ENCODE measurements at places on chromosomes 2 and 18.

GRCh38 chr2:62871506-62871905 is 166.0 kb downstream of the EHBP1 start:
- DNase-seq = no peak

DNA sequence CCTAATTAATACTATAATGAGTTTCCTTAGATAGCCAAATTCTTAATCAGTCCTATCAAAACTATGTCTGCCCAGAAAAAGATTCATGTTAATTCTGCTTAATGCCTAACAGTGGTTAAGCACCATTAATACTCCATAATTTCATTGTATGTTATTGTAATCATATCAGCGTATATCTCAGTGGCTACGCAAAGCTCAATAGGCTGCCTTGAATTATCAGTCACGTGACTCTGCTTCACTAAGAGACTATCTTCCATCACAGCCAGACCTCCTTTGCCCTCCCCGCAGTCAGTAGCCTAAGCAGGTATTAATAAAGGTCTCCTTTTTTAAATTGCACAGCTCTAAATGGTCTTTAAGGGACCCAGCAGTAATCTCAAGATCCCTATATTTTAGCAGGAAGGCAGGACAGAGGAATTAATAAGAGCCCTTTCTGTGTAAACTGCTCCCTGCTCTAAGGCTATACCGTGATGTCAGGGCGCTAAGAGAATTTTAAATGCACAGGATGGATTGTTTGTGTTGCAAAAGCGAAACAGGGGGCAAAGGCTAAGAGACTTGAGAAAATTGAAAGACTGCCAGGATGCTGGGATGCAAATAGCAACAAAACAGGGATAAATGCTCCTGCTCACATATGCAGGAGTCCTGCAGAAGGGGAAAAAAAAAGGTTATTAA is 215.6 kb upstream of the POU3F3 start:
- no peak for DNase-seq

- no peak for DNase-seq
Observed at GRCh38 chr18:13463526-13464210, 245.1 kb downstream of the LDLRAD4 start.

GRCh38 chr18:4986066-4986465 is 211.0 kb downstream of the AKAIN1 start:
- DNase-seq = no peak

DNA sequence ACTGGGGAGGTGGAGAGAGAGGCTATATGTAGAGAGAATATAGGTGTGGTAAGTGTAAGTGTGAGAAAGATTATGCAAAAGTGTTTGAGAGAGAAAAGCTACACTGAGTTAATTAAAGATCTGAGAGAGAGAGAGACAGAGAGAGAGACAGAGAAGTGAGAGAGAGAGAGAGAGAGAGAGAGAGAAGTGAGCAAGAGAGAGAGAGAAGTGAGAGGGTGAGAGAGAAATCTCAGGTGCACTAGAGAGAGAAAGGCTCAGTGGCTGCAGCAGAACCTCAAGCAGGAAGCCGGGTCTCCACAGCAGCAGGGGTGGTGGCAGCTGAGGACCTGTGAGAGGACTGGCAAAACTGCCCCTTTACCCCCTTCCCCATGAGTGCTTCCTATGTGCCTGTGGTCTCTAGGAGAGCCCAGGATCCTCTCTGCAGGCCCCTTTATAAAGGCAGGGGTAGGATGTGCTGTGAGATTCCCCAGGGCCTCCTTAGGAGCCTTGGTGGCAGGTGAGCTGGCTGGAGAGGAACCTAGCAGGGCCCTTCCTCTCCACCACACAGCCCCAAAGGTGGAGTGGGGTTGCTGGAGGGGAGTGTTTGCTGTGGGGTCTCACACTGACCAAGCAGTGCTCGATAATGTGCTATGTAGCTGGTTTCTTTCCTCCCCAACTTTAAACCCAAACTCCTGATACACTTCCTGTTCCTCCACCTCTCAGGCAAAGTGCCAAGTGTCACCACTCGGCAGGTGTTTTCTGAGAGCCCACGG is 52.6 kb downstream of the SLC4A5 start:
- no peak for DNase-seq

GRCh38 chr2:81767187-81767912 is 1462.8 kb upstream of the LRRTM1 start:
- DNase-seq = no peak

Data from bone marrow (tissue), 2 donors.